H1 (cell line): ENCODE measurements at places on chromosomes 4 and X. TPM values are rescaled to one million over a fixed set of nuclear protein-coding genes. Genes with fewer than 3 reads are reported as not detected.

The CASK gene
- 55.1 and 66.6 TPM in 2 replicates for total RNA-seq

The PCDH11X gene
- 7.4 and 7.9 TPM in 2 replicates for total RNA-seq

The SLC9B1 gene
- 0.19 TPM in 1 of 2 replicates, not detected in the other for total RNA-seq

The TMEM185A gene
- 15.0 and 20.8 TPM in 2 replicates for total RNA-seq

DNA sequence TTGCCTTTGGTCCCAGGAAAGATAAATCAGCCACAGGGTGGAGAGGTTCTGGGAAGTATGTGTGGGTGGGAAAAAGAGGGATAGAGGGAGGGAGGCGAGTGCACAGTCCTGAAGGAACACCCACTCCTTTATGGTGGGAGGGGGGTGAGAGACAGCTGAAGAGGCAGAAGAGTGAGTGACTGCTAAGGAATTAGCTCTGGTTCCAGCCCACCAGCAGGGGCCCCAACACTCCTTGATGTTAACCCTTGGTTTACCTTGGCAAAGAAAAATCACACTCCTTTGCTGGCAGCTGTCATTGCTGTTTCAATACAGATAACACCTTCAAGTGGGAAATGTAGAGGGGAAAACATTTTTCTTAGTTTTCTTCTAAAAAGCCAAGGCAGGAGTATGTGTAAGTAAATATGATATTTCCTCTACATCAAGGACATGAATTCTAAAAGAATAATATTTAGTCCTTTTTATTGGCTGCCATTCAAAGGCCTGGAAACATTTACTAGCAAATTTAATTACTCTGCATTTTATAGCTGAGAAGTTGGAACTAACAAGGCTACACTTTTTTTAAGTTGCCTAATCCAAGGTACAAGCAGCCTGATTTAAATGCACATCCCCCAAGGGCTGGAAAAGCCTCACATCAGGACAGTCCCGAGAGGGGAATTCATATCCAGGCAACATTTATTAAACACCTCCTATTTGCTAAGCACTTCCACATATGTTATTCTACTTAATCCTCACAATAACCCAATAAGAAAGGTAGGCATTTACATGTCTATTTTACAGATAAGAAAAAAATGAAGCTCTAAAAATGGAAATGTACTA, 81.7 kb downstream of the HS6ST2 start:
- no peaks in the 10 kb centered on the region for H3K27me3 ChIP-seq
- peaks cover 4% of the 10 kb centered on the region for H3K4me1 ChIP-seq
- H3K4me3 ChIP-seq: peak overlapping the region; percentile 14; the same call in 1 of the 2 replicates

DNA sequence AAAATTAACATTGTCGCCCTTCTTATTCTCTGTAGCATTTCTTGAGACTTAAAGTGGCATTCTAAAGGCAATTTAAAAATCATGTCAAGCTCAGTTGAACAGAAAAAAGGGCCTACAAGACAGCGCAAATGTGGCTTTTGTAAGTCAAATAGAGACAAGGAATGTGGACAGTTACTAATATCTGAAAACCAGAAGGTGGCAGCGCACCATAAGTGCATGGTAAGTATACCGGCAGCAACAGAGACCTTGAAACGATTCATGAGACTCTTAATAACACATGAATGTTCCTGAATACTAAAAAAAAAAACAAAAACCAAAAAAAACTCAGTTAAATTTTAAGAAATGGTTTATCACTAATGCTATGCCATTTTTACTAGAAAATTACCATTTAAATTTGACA, 82.4 kb upstream of the HPRT1 start:
- no peaks in the 10 kb centered on the region for H3K27me3 ChIP-seq
- no peak overlapping the region for H3K4me3 ChIP-seq
- H3K4me1 ChIP-seq: no peaks in the 10 kb centered on the region
